SW 1271 (cell line): ENCODE measurements at places on chromosomes 13 and 19.

- DNase-seq = no peak
Observed at GRCh38 chr19:34589730-34590129, 87.2 kb downstream of the SCGB2B2 start.

DNA sequence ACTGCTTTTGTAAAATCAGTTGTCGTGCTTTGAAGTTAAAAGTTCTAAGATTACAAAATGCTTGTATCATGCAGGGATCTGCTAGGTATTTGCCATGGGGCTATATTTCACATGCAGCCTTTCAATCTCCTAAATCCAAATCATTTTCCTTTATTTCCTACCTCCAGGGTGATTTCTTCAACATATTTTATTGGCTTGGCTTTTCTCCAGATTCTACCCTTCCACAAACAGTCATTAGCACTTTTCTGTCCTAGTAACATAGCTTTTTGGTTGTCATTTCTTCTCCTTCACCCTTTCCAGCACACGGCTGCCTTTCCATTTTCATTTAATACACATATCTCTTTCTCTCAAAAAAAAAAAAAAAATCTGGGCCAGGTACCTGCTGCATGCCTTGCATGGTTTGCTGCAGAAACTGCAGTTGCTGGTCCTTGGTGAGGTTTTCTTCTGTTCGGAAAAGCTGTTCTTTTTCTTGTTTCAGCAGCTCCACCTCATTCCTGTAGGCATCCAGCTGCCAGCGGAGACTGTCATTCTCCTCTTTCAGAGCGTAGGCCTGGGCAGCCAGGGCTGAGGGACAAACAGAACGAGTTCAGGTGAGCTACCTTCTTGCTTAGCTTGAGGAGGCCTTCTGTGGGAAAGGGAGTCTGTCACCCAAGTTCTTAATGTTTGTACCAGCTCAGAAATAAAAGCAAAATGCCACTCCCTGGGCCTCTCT, 274.7 kb downstream of the DNAJC15 start:
- DNase-seq = no peak

- no peak for DNase-seq
Observed at GRCh38 chr13:71712988-71713653, 153.9 kb downstream of the DACH1 start.

GRCh38 chr19:44111910-44112463, 1.2 kb upstream of the ZNF225 start:
- no peak for DNase-seq

DNA sequence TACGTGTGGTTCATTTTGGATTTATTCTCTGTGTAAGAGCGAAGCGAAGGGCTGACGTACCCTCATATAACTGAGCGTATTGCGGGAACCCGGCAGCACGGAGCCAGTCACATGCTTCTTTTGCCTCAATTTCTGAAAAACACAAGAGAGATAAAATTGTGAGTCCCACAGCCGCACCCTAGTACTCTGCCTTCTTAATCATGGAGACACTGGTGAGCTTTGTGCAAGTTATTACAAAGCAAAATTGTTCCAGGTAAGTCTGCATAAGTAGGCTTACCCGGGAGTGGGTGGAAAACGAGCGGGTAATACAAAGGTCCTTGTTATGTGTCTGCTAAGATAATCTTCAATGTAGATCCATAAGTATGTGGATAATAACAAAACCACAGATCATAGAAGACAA, 118.1 kb downstream of the STARD13 start:
- no peak for DNase-seq

DNA sequence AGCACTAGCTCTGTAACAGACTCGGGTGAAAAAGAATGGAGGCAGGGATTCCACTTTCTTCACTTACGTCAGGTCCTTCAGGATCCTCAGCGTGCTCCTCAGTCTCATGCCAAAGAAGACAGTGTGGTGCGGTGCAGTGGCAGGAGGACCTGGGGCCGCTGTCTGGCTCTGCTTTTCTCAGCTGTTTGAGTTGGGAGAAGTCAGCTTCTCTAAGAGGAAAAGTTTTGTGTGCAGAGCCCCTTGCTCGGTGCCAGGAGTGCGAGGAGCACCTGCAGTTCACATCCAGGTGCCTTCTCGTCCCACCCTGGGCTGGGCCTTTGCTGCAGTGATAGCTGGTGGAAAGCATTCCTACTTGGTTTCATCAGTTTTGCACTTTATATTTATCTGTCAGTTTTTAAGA, 77.9 kb upstream of the TEX29 start:
- DNase-seq = no peak

- DNase-seq = no peak
Observed at GRCh38 chr13:38228322-38228721, 121.3 kb upstream of the UFM1 start.

DNA sequence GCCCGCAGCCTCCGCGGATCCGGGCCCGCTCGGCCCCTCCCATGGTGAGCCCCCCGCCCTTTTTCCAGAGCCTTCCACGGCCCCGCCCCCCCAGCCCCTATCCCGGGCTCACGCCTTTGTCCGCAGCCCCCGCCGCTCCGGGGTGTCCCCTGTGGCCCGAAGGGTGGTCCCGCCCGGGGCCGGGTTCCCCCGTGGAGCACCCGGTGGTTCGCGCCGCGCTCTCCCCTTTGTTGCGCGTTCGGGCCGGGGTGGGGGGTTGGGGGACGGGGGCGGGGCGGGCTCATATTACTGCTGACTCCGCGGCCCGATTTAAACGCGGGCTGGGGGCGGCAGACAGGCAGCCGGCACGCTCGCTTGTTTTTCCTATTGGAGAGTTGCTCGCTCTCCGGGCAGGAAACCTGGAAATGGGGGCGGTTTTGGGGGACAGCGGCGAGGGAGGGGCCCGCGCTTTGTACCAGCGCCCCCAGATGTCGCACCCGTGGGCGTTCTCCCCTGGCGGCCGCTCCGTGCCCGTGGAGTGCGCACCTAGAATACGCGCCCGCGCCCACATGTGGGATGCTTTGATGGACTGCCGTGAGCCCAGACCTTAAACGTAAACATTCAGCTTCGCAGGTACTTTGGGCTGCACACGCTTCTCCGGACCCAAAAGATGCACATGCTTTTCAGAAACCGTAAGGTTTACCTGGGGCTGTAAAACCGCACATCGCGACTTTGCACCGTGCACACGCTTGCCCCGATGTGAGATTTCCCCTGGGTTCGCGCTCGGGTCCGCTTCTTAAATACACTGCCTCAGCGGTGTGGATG, 699 bp downstream of the PTOV1 start:
- no peak for DNase-seq
